Activated CD4-positive, alpha-beta T cell treated with anti-CD3 and anti-CD28 coated beads for 36 hours (primary cell): ENCODE measurements at places on chromosomes 5 and 9. TPM values are rescaled to one million over a fixed set of nuclear protein-coding genes. Genes with fewer than 3 reads are reported as not detected.

- no peak for DNase-seq
These were observed 102.2 kb downstream of the APTX start for GRCh38 chr9:32899181-32899580.

DNA sequence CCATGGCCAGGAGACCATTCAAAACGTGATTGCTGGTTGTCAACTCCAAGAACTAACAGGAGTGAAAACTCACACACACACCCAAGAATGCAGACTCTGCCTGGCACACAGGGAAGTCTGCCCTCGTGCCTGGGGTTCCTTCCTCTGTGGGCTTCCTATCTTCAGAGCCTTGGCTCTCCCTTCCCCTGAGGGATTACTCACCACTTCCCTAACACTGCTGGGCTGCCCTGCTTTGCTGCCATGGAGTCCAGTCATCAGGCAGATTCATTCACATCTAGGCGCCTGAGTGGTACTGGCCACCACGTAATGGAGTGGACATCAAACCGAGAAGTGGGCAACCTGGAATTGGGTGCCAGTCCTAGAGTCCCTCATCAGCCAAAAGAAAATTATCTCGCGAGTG lies 76.4 kb upstream of the PRSS3 start:
- no peak for DNase-seq

The HSPB3 gene
- not detected for total RNA-seq

- no peak for DNase-seq
These were observed 114.1 kb upstream of the ELL2 start for GRCh38 chr5:96075579-96076289.

DNA sequence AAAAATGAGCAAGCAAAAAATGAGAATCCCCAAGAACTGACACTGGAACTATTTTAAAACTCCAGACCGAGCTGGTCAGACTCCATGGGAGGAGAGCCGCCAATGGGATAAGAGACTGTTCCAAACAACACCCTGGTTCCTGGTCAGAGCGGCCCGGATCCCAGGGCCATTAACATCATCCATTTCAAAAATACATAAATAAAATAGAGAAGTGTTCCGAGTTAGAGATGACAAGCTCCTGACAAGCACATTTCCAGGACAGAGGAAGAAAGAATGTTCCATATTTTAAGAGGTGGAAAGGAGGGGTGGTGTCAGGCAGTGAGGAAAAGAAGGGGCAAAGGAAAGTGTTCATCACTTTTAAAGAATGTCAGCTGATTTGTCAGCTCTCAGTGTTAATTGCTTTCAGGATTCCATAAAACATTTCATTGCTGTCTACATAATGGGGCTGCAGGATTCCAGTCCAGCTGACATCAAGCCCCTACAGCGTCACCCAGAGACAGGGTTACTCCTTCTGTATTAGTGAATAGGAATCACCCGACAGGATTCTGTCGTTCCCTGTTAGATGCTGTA lies 202.5 kb upstream of the TRIM32 start:
- DNase-seq: no peak

DNA sequence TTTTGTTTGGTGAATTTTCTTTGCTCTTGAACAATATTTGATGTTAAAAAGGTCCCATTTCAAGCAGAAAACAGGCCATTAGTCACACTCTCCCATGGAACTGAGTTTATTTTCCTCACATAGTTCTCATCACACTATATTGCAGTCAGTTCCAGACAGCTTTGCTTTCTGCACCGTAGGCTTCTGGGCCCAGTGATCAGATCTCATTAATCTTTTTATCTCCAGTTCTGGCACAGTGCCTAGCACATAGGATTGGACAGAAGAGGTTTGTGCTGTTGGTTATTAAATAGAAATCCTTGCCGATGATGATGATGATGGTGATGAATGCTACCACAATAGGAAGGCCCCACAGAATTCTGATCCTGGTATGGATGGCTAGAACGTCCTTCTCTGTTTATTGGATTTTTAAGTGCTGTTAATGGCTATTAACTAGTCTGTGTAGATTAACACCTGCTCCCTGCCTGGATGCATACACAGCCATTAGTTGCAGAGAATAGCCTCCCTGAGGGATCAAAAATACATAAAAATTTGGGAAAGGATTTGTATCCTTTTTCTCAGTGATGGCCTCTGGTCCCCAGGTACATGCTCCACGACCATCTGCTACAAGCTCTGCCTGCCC lies 52.0 kb upstream of the NTRK2 start:
- DNase-seq: no peak

DNA sequence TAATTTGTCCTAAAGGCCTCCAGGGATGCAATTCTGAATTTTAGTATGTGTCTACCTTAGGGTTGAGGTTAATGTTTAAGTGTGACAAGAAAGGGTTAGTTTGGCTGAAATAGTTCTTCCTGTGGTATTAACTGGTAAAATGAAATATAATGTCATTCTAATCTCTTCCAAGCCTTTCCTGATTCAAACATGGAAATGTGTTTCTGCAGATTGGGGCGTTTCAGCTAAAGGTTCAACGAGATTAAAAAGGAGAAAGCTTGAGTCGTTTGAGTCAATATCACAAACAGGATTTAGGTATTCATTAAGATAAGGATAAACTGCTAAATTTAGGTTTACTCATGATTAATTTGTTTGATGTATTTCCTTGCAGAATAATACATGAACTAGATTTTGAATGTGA lies 34.4 kb upstream of the ALDOB start:
- DNase-seq: no peak

The AHRR gene
- 20.5 TPM for total RNA-seq

The STPG3 gene
- not detected for total RNA-seq

The TAF11L5 gene
- not detected for total RNA-seq

DNA sequence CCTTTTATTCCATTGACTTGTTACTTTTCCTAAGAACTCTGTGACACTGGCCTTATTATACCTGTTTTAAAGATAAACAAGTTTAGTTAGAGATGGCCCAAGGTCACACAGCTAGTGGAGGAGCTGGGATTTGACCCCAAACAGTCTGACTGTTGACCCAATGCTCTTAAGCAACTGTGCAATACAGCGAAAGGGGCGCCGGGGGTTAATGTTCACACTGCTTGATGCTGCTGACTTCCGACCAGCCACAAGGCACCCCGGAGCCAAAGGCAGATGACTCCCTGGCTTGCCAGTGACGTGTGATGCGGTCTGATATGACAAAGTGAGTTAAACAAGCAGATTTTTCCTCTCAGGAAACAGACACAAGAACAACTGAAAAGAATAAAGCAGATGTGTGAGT lies 23.9 kb downstream of the PIK3R1 start:
- DNase-seq: peak; percentile 92

DNA sequence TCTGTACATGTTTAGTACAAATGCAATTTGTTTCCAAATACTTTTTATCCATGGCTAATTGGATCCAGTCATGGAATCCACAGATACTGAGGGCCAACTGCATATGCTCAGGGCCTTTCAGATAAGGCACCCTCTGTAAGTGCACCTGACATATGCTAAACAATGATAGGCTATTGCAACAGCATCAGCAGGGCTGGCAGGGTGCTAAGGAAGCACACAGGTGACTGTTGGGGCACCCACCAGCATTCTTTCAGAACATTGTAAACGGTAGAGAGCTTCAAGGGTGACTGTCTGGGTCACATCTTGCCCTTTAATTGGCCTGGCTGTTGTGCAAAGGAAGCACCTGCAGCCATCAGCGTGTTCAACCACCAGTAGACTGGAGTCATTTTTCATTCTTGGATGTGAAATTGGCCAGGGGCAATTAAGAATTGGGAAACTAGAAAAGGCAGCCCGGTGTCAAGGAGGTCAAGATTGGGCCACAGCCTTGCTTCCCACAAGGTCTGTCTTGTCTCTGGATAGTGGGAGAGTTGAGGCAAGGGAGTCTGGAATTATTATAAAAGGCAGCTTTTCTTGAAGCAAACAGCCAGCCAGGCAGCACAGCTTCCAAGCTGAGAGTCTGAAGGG lies 129.3 kb upstream of the RAI14 start:
- DNase-seq: no peak

The PCYOX1L gene
- 17.5 TPM for total RNA-seq

The SNX18 gene
- 4.7 TPM for total RNA-seq

- DNase-seq: no peak
These were observed 137.1 kb downstream of the FOXD1 start for GRCh38 chr5:73311291-73312110.

DNA sequence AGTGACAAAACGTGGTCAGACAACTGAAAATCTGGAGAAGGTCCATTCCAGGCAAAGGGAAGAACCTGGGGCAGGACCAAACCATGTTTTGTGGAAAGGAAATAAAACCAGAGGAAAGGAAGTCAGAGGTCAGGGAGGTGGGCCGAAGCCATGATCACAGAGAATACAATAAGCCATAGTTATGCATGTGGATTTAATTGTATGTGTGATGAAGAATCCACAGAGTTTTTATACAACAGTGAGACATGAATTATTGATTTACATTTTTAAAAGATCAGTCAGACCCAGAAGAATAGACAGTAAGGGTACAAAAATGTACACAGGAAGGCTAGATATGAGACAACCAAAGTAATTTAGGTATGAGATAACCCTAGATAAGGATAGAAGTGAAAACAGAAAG lies 20.8 kb downstream of the TTC33 start:
- no peak for DNase-seq

DNA sequence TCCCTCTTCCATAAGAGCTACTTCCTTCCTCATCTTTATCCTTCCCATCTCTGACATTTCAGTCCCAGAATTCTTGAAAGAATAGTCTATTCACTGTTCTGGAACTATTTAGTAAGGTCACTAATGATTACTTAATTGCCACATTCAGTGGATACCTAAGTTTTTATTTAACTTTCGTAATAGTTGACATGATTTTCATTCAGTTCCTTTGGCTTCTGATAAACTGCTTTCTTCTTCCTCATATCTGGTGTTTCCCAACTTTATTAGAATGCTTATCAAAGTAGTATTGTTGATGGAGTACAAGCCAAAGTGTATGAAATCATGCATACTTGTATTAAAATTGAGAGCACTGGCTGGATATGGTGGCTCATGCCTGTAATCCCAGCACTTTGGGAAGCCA lies 10.8 kb downstream of the UBE2D2 start:
- no peak for DNase-seq

DNA sequence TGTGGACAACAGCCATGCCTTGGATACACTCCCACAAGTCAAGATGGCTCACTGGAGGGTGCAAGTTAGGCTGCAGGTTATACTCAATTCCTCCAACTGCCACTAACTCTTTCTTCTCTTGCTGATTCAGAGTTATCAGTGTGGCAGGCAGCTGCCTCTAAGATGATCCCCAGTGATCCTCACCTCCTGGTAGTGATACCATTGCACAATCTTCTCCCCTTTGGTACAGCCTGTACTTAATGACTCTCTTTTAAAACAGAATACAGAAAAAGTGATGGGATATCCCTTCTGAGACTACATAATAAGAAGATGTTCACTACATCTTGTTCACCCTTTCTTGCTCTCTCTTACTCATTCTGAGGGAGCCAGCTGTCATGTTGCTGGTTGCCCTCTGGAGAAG lies 323.1 kb downstream of the RAB3C start:
- no peak for DNase-seq

DNA sequence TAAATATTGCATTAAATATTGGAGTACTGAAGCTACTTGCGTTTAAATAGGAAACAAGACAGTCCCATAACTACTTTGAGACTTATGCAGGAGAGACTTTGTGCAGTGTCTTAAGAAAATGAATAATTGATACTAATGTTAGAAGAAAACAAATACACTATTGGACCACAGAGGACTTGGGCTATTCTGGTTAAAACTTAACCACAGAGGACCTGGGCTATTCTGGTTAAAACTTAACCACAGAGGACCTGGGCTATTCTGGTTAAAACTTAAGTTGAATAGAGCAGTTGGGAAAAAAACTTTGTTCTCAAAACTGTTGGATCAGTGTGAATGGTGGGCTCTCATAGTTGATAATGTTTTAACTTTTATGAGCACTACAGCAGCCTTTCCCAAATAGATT lies 141.7 kb downstream of the WDR70 start:
- no peak for DNase-seq

- DNase-seq: no peak
These were observed 458.8 kb downstream of the DTWD2 start for GRCh38 chr5:118529361-118530144.

The STKLD1 gene
- total RNA-seq: 0.82 TPM

DNA sequence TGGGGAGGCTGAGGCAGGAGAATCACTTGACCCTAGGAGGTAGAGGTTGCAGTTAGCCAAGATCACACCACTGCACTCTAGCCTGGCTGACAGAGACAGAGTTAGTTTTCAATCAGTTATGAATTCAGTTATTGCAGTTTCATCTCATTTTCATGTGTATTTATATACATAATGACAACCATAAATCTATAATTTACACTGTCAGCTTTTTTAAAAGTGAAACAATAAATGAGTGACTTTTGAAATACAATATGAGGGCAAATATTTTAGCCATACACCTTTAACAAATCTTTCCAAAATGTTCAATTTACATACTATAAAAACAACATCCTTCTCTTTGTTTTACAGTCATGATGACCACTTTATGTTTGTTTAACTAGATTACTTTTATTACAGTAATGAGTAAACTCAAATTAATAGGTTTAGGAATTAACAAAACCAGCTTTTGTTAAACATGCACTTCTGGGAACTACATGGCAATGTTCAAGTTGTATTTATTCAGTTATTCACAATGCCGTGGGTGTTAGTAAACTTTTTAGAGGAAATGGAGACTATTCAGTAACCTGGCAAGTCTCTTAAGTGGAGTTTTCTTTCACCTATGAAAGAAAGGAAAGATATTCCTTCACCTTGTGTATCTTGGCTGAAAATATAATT lies 12.7 kb downstream of the TYRP1 start:
- no peak for DNase-seq

The CDKN2A gene
- 1.6 TPM for total RNA-seq

- DNase-seq: no peak
These were observed 49.0 kb downstream of the TMEM215 start for GRCh38 chr9:32832346-32832745.

The ANKH gene
- 76.4 TPM for total RNA-seq

The PCDHAC1 gene
- total RNA-seq: not detected

The LCP2 gene
- total RNA-seq: 232 TPM

- peak; percentile 32 for DNase-seq
These were observed 41.0 kb downstream of the CCNJL start for GRCh38 chr5:160271396-160271795.

DNA sequence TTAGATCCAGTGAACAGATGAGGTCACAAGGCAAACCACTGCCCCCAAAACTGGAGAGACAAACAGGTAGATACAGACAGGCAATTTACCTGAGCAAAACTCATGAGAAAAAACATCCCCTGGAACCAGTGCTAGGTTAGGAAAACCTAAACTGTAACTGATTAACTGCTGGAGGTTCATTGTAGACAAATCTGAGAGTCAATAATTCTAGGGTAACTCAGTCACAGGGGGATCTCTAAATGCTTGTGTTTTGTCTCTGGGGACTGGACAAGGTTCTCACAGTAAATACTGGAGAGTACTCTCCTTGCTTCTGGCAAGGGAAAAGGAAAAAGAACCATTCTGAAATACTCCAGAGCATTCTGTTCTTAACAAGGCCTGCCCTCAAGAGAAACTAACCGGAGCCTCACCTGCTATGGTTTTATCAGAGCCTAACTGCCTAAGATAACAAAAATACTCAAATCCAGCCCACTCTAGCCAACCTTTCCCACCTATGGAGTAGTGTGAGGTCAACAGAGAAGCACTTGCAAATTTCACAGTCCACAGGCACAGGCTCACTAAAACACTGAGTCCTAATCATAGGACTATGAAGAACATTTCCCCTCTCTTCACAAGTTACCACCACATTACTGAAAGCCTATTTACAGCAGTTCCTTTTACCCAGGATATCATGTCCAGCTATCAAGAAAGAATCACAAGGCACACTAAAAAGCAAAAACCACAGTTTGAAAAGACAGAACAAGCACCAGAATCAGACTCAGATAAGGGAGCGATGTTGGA lies 139.9 kb upstream of the ACOT12 start:
- DNase-seq: no peak
